ENCODE measurements at places on chromosomes 12 and 14.

GRCh38 chr12:104623883-104624282, 167.1 kb downstream of the CHST11 start:
- DNase-seq = no peak

DNA sequence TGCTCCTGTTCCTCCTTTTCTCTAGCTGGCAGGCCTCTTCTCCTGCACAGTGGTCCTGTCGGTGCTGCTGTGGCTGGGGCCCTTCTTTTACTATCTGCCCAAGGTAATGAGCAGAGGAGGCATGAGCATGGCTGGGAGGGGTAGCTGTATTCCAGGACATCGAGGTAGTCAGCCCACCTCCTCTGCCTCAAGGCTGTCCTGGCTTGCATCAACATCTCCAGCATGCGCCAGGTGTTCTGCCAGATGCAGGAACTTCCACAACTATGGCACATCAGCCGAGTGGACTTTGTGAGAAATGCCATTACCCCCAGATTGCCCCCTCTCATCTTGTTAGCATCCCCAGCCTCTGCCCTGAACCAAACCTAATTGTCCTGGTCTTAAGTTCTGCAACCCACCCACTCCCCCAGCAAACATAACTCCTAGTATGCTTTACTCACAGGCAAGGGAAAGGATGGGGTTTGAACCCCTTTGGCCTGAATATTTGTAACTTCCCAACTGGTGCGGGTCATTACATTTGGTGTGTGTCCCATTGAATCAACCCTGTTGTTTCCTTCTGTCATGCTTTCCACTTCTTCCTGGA, 9.1 kb downstream of the B4GALNT1 start:
- no peak for DNase-seq

DNA sequence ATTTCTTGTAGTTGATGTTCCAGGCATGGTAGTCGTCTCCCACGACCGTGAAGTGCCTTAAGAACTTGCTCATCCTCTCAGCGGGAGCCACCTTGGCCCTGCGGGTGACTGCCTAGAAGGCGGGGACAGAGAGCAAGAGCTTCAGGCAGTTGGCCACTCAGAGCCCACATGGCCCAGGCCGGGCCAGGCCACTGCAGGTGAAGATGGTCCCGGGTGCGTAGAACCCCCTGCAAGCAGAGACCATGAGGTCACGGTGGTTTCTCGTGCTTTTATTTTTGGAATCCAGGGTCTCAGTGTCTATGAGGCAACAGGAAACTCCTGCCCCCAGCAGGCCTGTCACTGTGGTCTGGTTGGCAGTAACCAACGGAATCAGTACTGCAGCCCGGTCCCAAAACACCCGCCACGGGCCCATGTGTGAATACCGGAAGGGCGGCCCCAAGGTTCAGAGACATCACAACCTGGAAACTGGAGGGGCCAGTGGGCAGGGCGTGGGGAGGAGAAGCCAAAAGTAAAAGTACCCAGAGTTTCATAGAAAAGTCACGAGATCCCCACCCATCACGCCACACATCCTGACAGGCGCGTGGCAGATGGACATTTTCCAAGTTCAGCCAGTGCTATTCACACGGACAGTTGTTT, 27.5 kb downstream of the HVCN1 start:
- no peak for DNase-seq

DNA sequence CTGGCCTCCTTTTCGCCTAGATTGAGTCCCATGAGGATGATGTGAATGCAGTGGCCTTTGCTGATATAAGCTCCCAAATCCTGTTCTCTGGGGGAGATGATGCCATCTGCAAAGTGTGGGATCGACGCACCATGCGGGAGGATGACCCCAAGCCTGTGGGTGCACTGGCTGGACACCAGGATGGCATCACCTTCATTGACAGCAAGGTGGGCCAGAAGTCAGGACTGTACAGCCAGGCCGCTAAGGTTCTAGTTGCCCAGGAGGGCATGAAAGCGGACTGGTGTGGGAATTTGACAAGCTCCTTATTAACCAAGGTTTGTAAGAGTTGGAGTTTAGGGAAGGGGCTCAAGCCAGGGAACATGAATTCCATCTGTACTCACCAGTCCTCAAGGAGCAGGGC, 4.9 kb upstream of the NRL start:
- DNase-seq = no peak

GRCh38 chr12:23898121-23898520, 51.3 kb downstream of the SOX5 start:
- DNase-seq = no peak

- no peak for DNase-seq
Observed at GRCh38 chr12:89472508-89472907, 52.1 kb downstream of the GALNT4 start.

GRCh38 chr12:68699486-68699885, 12.7 kb downstream of the NUP107 start:
- DNase-seq = no peak

DNA sequence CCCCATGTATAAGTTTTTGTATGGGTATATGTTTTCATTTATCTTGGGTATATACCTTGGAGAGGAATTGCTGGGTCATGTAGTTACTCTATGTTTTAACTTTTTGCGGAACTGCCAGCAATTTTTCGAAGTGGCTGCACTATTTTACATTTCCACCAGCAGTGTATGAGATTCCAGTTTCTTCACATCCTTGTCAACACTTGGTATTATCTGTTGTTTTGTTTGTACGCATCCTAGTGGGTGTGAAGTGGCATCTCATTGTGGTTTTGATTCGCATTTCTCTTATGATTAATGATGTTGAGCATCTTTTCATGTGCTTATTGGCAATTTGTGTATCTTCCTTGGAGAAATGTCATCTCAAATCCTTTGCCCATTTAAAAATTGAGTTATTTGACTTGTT, 6.9 kb downstream of the ANKRD13A start:
- DNase-seq = no peak

DNA sequence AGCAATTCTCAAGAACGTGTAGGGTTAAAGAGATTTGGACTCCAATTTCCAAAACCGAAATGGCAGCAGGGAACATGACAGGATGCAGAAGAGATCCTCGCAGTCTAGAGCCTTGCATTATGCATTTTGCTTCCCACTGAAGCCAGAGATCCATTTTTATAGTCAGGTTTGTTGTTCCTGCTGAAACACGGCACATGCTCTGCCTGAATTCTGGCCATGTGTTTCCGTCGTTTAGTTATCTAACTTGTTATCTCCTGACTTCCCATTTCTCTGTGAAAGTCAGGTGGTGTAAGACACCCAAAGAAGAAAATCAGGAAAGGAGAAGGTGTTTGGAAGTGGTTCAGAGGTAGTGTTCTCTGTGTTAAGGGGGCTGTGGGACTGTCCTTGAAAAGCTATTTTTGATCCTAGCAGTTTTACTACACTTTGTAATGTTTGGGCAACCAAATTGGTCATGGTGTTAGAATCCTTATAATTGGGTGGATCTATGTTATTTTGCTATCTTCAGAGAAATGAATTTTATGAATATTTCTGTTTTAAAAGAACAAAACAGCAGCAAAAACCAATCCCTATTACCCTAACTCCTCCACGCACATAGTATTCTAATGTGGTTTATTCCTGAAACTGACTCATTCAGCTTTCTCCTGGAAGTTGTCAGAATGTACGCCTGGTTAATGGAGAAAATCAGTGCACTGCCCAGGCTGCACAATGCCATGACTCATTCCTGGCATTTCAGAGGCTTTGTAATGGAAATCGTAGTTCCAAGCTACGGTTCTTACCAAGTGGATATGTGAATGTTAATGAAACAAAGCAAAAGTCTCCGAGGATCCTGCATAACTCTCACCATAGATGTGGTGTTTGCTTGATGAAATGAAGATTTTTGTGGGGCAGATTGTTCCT, 110.1 kb downstream of the SAMD4A start:
- no peak for DNase-seq

DNA sequence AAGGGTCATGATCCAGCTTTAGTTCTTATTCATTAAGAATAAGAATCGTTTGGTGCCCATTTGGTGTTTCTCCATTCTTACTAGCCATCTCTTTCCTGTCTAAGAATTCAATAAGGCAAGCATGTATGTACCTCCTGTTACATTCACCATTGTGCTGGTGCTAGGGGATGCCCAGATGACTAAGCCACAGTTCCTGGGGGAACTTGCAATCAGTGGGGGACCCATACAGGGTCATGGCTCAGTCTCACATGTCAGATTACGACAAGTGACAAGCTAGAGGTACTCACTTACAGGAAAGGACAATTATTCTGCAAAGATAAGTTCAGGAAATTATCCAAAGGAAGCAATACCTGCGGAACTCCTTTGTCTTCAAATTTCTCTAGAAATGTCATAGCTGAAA, 125.4 kb downstream of the STXBP6 start:
- DNase-seq = no peak

GRCh38 chr12:45762185-45763110, 32.9 kb downstream of the ARID2 start:
- DNase-seq = peak; percentile 32

GRCh38 chr12:115294453-115295133, 610.6 kb upstream of the TBX3 start:
- no peak for DNase-seq

DNA sequence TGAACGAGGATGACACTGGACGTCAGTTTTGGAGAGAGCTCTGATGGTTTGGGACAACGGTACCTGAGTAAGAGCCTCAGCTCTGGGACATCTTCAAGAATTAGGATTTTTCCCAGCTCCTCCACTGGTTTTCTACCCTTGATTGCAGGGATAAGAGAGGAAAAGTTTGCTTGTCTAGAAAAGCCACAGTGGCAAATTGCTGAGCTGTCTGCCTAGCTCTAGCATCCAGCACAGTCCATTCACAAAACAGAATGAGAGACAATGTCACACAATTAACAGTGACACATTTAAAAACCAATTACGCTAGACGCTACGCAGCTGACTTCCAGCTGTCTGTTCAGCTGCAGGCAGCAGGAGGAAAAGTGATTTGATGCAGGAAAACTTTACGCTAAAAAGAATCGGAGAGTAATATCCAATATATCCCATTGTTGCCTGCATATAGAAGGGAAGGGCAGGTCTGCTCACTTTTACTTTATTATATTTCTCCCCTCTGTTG, 168.1 kb upstream of the PRICKLE1 start:
- no peak for DNase-seq

DNA sequence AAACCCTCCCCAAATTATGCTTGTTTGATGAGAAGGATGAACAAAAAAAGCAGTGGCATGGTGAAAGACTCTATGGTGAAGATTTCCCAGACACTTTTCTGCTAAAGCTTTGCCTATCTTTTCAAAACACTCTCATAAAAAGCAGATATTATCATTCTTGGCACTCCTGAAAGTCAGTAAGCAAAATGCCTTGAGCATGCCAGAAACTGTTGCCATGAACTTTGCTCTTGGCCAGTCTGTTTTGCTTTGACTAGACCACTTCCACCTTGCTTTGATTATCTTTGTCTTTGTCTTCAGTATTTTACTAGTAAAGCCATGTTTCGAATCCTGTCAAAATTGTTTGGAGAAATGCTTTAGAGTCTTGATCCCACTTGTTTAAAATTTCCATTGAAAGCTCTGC, 110.4 kb downstream of the CNTN1 start:
- DNase-seq = no peak

GRCh38 chr12:40618636-40619035, 73.6 kb upstream of the CNTN1 start:
- no peak for DNase-seq

DNA sequence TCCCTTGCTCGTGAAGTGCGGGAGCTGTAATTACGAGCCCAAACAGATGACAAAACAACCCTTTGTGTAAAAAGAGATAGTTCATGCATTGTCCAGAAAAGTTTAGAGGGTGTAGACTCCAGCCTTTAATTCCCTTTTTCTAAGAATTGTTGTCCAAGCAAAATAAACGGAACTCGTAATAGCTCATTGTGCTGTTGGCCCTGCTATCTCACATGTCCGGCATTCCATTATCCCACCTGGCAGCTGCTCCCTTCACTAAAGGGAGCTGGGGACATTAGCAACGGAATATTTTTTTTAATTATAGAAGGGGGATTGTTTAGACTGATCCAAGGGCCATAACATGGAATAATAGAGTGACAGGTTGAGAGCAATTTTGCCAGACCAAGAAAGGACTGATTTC, 277.5 kb upstream of the TBX3 start:
- DNase-seq = no peak

- no peak for DNase-seq
Observed at GRCh38 chr14:54627540-54628363, 60.8 kb downstream of the SAMD4A start.

DNA sequence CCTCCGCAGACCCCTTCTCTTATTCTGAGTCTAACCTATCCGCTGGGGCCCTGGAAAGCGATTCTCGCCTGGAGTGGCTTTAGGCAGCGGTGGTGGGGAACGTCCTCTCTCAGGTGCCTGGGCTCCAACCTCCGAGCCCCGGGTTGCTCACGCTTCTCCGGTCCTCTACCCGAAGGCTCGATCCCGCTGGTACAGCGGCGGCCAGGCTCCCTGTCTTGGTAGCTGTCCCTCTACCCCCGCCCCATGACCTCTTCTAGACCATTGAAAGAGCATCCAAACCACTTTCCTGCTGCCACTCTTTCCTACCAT, 505 bp upstream of the HEBP1 start:
- DNase-seq = no peak

GRCh38 chr14:44889595-44890471, 71.9 kb downstream of the KLHL28 start:
- no peak for DNase-seq

DNA sequence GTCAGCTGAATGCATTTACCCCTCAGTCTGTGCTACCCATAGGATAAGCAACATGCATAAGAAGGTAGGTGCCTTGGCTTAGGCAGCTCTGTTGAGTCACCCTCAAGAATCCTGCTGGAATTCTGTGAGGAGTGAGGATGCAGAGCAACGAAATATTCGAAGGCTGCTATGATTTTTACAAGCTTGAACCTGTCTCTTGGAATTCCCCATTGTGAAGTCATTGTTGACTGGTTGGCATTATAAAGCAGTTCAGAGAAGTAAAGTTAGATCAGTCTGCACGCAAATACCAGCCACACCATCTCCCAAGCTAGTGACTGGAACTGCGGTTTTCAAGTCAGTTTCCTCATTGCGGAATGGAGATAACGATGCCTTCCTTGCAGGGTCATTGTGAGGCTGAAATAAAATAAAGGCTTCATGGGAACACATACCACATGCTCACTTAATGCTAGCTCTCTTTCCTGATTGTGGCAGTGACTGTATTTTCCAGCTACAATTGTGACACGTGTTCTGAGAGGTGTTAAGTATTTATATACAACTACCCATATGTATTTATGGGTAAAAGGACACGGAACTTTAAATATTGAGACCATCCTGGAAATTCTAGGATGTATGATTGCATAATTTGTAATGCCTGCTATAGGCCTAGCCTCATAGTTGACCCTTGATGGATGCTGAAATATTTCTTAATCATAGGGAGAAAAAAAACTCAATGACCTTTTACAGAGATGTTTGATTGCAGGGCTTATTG, 96.7 kb downstream of the ETV6 start:
- no peak for DNase-seq

DNA sequence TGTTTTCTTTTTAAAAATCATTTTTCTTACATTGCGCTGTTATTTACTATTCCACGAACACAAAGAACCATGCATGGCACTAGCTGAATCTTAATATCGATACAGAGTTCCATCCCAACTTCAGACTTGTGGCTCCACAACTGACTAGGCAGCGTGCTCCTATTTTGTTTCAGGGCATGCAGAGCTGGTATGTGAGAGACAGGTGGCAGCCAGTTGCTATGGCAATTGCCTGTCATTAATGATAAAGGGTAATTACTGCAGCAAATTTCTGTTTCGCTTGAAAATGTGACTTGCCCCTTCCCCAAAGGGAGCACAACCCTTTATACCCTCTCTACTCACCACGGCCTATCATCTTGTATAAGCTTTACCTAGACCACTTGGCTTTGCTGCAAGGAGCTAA, 113.1 kb upstream of the G2E3 start:
- no peak for DNase-seq

All from SHP77 (cell line).